ENCODE measurements at places on chromosomes 2 and 18.

- DNase-seq: peak; percentile 2
Observed at GRCh38 chr2:17752892-17753802, 463 bp downstream of the SMC6 start.

GRCh38 chr2:24459224-24460161, 31.6 kb upstream of the NCOA1 start:
- no peak for DNase-seq

DNA sequence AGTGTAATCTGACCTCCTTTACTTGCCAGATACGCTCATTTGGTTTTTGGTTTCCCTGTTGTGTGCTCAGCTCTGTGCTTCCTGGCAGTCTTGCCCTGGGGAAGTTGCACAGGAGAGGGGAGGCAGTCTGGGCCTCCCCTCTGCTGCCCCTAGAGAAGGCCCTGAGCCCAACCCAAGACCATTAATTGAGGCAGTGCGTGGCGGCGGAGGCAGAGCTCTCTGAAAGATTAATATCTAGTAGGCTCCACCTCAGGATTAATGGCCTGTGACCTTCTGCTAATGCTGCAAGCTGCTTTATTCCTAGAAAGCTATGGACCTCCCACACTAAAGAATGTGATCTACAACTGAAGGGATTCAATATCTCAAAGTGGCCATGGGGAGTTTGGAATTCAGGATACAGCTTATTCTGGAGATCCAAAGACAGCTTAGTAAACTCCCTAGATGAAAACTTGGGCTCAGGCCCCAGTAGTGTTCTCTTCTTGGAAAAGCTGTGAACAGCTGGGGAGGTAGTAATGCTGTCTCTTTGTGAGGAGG, 41.4 kb upstream of the MAPRE2 start:
- no peak for DNase-seq

GRCh38 chr2:166170356-166170755, 42.5 kb upstream of the SCN1A start:
- no peak for DNase-seq

- DNase-seq: no peak
Observed at GRCh38 chr2:105760639-105761337, 16.1 kb downstream of the NCK2 start.

- DNase-seq: no peak
Observed at GRCh38 chr2:9408641-9409151, 14.6 kb downstream of the ITGB1BP1 start.
